ENCODE measurements at places on chromosomes 11 and 22.

GRCh38 chr11:77188633-77189491 is 60.8 kb downstream of the MYO7A start:
- no peak for DNase-seq

- no peak for DNase-seq
Measured at GRCh38 chr11:78646564-78647185, 72.0 kb upstream of the NARS2 start.

DNA sequence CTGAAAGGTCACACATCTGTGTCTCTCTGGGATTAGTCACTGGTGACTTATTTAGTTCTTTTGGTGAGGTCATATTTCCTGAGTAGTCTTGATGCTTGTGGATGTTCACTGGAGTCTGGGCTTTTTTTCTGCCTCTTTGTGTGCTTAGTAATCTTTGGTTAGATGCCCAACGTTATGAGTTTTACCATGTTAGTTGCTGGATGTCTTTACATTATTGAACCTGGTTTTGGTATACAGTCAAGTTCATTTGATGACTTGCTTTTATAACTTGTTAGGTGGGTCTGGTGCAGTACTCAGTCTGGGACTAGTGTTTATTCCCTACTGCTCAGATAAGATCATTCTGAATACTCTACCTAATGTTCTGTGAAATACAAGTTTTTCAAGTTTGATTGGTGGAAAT is 26.2 kb upstream of the SLC37A2 start:
- DNase-seq: no peak

DNA sequence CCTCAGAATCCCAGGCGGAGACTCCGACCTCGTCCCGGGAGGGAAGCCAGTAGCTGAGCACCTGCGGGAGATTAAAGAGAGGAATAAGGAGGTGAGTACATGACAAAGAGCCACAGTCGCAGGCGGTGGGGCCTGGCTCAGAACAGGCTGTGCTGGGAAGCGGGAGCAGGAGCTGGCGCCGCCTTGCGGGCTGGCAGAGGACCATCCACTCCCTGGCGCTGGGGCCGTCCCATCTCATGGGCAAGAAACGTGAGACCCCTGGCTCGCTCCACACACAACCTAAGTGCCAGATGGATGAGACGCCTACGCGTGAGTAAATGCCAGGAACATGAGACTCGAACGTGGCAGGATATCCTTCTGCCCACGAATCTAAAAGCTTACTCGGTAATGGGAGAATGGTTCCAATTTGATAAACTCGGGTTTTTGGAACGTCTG is 6.3 kb downstream of the CEND1 start:
- no peak for DNase-seq

Measured in activated T-helper 9 cell treated with anti-CD3 and anti-CD28 coated beads, Interleukin-2, amount 50 U/mL, for 16 hours (primary cell).